GM23338 (cell line): ENCODE measurements at places on chromosomes 3 and 15. TPM values are rescaled to one million over a fixed set of nuclear protein-coding genes. Genes with fewer than 3 reads are reported as not detected.

The ST8SIA2 gene
- polyA plus RNA-seq: 0.66 and 0.90 TPM in 2 replicates

The ACKR2 gene
- not detected in 2 replicates for polyA plus RNA-seq

The GRAMD2A gene
- 0.70 and 0.71 TPM in 2 replicates for polyA plus RNA-seq

The GATM gene
- polyA plus RNA-seq: 8.5 and 9.1 TPM in 2 replicates

The ARPIN gene
- 0.68 and 0.79 TPM in 2 replicates for polyA plus RNA-seq
